ENCODE measurements at places on chromosomes 12 and 14.

GRCh38 chr12:18922851-18923250 lies 184.9 kb downstream of the CAPZA3 start:
- no peak for DNase-seq

DNA sequence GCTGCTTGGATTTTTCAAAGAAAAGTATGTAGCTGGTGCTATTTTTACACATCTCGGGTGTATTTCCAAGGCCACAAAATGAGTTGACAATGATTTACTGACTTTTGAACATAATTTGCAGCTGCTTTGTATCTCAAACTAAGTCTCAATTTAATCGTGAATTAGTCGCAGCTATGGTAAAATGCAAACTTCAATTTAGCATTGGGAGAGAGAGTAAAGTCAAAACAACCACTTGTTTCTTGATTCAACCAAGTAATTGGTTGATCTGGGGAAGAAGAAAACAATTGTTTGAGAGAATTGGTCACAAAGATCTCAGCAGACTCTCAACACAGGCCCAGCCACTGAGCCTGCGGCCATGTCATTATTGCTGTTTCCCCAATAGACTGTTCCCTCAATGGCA lies 75.0 kb upstream of the DYRK2 start:
- DNase-seq = no peak

GRCh38 chr12:78115889-78116288 lies 285.2 kb downstream of the NAV3 start:
- no peak for DNase-seq

DNA sequence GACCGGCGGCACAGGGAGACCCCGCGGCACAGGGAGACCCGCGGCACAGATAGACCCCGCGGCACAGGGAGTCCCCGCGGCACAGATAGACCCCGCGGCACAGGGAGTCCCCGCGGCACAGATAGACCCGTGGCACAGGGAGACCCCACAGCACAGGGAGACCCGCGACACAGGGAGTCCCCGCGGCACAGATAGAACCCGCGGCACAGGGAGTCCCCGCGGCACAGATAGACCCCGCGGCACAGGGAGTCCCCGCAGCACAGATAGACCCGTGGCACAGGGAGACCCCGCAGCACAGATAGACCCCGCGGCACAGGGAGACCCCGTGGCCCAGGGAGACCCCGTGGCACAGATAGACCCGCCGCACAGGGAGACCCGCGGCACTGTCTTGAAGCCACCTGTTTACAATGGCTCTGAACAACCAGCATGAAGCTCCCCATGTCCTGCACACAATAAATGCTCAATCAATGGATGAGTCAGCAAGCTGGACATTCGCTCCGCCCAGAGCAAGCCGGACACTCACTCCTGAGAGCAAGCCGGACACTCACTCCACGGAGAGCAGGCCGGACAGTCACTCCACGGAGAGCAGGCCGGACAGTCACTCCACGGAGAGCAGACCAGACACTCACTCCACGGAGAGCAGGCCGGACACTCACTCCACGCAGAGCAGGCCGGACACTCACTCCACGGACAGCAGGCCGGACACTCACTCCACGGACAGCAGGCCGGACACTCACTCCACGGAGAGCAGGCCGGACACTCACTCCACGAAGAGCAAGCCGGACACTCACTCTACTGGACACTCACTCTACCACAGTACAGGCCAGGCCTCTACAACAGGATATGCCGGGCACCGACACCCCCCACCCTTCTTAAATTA lies 121.9 kb downstream of the RFLNA start:
- DNase-seq = no peak

GRCh38 chr12:108826807-108827721 lies 30.3 kb downstream of the SSH1 start:
- DNase-seq = no peak

DNA sequence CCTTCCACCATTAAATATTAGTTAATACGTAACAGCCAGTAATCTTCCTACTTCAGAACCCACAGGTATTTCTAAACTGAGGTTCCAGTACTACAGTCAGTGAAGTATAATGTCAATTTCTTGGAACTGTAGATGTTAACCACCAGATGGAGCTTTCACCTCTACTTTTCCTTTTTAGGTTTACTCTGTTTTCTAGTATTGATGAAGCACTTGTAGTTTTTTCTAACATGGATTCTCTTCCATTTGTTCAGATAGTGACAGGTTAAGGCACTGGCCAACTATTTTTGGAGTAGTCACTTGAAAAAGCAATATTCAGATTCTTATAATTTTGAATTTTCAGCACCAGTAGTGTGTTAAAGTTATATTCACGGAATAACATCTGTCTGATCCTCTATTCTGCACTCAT lies 4.6 kb upstream of the SEC23A start:
- peak; percentile 64 for DNase-seq

DNA sequence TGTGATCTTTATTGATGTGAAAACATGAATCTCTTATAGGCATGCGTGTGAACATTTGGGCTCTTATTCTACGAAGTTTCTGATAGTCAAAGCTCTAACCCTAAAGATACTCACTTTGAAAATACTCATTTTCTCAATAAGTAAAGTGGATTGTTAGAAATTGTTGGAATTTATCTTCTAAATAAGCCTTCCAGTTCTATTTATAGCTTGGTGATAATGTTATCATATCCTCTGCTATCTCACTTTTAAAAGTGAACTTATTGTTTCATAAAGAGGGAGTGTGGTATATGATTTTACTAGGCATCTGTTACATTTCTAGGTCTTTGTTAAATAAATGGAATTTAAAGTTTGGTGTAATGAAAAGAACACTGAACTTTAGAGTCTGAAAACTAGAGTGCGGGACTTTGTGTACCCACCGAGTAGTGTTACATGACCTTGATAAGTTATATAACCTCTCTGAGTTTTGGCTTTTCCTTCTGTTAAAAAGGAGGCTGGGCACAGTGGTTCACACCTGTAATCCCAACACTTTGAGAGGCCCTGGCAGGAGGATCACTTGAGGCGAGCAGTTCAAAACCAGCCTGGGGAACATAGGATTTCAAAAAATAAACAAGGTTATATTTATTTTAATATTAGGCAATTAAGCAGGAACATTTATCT lies 13.6 kb downstream of the USP15 start:
- DNase-seq = no peak

GRCh38 chr12:116677202-116677661 lies 60.6 kb downstream of the SPRING1 start:
- no peak for DNase-seq

DNA sequence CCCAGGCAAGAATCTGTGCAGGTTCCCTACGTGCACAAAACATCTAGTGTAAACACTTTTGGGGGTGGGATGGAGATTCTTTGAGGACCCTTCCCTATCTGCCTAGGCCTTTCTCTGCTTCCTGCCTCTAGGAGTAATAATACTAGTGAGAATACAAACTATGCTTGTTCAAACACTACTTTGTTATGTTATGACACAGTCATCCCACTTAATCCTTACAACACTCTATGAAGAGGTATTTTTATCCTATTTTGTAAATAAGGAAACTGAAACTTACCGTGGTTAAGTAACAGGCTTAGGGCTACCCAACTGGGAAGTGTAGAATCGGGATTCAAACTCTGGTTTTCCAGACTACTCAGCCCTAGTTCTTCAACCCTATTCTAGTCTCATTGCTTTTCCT lies 96.5 kb downstream of the KCNA5 start:
- no peak for DNase-seq

GRCh38 chr12:126895951-126896913 lies 1370.7 kb upstream of the TMEM132C start:
- DNase-seq = peak; percentile 39

DNA sequence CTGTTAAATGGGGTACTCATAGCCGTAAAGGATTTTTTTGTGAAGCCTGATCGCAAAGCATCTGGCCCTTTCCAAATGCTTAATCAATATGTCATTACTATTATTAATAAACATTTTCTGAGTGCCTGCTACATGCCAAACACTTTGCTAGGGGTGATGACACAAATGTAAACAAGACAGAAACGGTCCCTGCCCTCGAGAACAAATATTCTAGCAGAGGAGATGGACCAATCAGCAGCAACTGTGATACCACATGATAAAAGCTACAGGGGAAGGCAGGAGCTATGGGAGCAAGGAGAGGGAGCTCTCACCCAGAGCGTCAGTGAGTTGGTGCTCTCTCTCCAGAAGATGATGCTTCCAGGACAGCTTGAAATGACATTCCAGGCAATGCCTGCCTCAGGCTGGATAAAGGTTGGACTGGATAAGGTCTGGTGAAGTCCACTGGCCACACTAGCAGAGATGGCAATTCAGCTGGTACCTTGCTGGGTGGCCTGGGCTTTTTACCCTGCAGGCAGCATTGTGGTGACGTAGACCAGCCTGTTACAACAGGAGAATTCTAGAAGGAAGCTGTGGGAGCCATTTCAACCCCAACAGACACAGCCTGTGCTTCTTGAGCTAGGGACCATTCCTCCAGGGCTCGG lies 41.1 kb downstream of the ERH start:
- no peak for DNase-seq

DNA sequence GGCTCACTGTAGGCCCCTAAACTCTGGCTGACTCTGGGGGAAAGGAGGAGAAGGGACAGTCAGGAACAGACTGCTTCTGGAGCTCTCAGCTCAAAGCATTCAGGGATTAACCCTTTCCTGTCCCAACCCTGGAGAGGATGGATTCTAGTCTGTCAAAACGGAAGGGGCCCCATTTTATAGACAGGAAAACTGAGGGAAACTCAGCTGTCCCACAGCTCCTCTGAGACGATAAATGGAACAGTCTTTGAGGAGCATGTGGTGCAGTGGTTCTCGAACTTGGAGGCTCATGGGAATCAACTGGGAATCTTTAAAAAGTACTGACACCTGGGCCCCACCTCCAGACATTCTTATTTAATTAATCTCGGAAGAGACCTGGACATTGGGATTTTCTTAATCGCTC lies 23.7 kb downstream of the SRRM4 start:
- DNase-seq = no peak

- DNase-seq = no peak
Observed at GRCh38 chr12:122858591-122859302, 23.5 kb downstream of the HIP1R start.

- DNase-seq = peak; percentile 51
Observed at GRCh38 chr12:78562368-78563205, 302.0 kb upstream of the SYT1 start.

- no peak for DNase-seq
Observed at GRCh38 chr12:75944097-75944904, 87.3 kb downstream of the PHLDA1 start.

GRCh38 chr12:51852404-51853137 lies 4.1 kb upstream of the FIGNL2 start:
- no peak for DNase-seq

GRCh38 chr12:25501549-25501948 lies 51.5 kb downstream of the LMNTD1 start:
- DNase-seq = no peak

DNA sequence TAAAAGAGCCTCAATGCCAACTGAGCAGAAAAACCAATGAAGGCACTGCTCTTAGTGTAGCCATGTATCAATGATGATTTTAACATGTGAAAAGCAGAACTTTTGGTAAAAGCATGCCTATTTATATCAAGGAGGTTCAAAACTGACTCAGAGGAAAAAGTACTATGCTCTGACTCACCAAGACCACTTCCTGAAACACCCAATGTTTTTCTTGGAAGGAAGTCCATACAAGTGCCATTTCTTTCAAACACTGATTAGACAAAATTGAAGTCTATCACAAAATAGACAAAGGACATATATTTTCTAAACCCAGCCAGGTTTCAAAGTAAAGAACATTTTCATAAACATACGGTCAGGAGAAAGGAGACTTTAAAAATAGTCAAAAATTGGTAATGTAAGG lies 88.6 kb downstream of the EPS8 start:
- no peak for DNase-seq

DNA sequence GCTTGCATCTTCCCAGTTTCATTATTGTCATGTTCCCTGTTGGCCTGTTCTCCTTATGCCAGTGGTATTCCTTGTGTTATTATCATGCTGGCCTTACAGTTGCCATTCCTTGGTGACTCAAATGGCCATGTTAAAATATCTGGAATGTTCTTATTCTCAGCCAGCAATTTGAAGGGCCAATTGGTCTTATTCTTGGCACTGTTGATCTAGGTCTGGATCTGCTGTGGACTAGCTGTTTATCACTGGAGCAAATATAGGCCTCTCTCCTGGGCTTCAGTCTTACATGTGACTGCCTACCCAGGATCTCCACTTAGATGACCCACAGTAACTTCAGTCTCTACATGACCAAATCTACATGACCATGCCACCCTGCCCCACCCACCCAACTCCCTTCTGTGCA lies 5.4 kb downstream of the CIPC start:
- DNase-seq = no peak

GRCh38 chr12:112900298-112901145 lies 6.2 kb upstream of the OAS1 start:
- DNase-seq = peak; percentile 25

GRCh38 chr12:123269395-123269892 lies 2.2 kb downstream of the CDK2AP1 start:
- peak; percentile 88 for DNase-seq

GRCh38 chr12:20593611-20594010 lies 101.5 kb upstream of the SLCO1C1 start:
- no peak for DNase-seq

- no peak for DNase-seq
Observed at GRCh38 chr14:54501480-54501879, 8.2 kb upstream of the CGRRF1 start.

DNA sequence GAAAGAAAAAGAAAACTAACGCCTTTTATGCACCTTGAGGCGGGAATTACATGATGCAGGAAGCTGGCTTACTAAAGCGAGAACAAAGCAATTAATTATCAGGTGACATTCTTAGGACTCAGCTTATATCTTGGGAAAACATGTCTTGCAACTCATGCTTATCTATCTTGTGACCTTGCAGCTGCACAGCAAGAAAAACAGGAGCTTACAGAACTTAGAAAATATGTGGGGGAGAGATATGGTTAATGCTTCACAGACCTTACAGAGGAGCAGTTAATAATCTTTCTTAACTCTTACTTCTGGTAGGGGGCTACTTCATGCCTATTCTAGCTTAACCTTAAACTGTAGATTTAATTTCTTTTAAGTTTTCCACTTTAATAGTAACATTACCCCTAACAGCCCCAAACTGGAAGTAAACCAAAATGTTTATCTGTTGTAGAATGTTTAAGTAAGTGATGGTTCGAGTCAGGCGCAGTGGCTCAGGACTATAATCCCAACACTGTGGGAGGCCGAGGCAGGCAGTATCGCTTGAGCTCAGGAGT lies 13.2 kb upstream of the OR11G2 start:
- no peak for DNase-seq

- no peak for DNase-seq
Observed at GRCh38 chr12:1845886-1846285, 25.5 kb downstream of the LRTM2 start.

GRCh38 chr12:108638997-108639822 lies 5.5 kb upstream of the SELPLG start:
- no peak for DNase-seq

- no peak for DNase-seq
Observed at GRCh38 chr12:75805905-75806304, 225.7 kb downstream of the PHLDA1 start.

DNA sequence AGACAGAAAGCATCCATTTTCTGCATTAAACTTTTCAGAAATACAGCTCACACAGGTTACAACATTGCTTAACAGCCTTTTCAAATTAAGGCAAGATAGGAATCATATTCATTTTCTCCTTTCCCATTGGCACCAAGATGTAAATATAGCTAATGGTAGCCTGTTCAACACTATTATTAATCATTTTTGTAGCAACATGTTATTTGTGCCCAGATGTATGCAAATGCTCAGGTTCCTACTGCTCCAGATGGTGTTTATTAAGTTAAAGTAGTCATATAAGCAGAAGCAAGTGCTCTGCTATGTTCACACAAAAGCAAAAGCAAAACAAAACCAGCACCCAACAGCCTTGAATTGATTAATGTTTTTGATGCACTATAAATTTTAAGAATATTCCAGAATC lies 1110.6 kb downstream of the SLC6A15 start:
- DNase-seq = no peak
